ENCODE measurements at places on chromosomes 2 and 18.

DNA sequence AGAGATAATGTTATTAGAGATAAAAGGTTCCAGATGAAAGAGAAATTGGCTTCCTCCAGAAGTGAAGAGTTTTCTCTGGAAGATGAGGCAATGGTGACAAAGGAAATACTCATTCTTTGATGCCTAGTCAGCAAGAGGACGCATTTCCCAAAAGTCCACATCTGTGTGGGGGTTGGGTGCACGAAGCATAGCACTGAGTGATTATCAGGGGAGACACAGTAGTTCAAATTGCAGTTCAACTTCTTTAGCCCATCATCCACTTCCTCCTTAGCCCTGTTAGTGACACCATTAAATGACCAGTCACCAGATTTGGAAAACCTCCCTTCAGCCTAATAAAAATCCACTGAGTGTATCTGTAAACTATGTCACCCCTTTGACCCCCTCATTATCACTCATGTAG is 80.9 kb upstream of the PHLPP1 start:
- peaks cover 72% of the 10 kb centered on the region for H3K27me3 ChIP-seq
- peaks cover 3% of the 10 kb centered on the region for H3K36me3 ChIP-seq
- H3K4me1 ChIP-seq: peaks cover 4% of the 10 kb centered on the region

- no peak overlapping the region for H3K27ac ChIP-seq
- no peak overlapping the region for H3K4me3 ChIP-seq
- peaks cover 9% of the 10 kb centered on the region for H3K27me3 ChIP-seq
- H3K36me3 ChIP-seq: peaks cover 3% of the 10 kb centered on the region
Observed at GRCh38 chr2:111642586-111643327, 241.2 kb downstream of the ANAPC1 start.

DNA sequence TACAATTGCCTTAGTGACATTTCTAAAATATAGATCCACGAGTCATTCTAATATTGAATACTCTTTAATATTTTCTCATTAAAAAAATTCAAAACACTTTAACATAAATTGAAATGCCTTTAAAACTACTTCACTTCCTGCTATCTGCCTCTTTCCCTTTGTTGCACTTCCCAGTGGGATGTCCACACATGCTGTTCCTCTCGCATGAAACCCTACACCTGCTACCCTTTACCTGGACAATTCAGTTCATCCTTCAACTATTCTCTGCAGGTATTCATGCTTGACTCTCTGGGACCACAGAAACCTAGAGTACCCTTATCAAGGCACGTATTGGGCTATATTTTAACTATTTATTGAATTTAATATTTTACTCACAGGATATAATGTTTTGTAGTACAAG is 373.3 kb upstream of the GALNT5 start:
- peaks cover 4% of the 10 kb centered on the region for H3K36me3 ChIP-seq
- DNase-seq: no peak
- peaks cover 25% of the 10 kb centered on the region for H3K27me3 ChIP-seq
- no peak overlapping the region for H3K27ac ChIP-seq
- H3K4me1 ChIP-seq: no peaks in the 10 kb centered on the region

GRCh38 chr2:37180006-37180639 is 8.3 kb downstream of the SULT6B1 start:
- peaks cover 3% of the 10 kb centered on the region for H3K36me3 ChIP-seq
- no peak for DNase-seq
- H3K27ac ChIP-seq: no peak overlapping the region

DNA sequence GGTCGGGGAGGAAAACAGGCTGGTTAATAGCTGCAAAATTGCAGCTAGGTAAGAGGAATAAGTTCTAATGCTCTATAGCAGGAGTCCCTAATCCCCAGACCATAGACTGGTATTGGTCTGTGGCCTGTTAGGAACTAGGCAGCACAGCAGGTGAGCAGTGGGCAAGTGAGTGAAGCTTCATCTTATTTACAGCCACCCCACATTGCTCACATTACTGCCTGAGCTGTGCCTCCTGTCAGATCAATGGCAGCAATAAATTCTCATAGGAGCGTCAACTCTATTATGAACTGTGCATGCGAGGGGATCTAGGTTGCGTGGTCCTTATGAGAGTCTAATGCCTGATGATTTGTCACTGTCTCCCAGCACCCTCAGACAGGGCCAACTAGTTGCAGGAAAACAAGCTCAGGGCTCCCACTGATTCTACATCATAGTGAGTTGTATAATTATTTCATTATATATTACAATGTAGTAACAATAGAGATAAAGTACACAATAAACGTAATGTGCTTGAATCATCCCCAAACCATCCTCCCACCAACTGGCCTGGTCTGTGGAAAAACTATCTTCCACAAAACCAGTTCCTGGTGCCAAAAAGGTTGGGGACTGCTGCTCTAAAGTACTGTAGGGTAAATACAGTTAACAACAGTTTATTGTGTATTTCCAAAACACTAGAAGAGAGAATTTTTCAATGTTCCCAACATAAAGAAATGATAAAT is 91.7 kb upstream of the TFCP2L1 start:
- H3K4me3 ChIP-seq: no peak overlapping the region
- H3K27ac ChIP-seq: no peak overlapping the region
- peaks cover 8% of the 10 kb centered on the region for H3K4me1 ChIP-seq
- peaks cover 17% of the 10 kb centered on the region for H3K36me3 ChIP-seq
- no peaks in the 10 kb centered on the region for H3K27me3 ChIP-seq

- no peak overlapping the region for H3K4me3 ChIP-seq
- no peaks in the 10 kb centered on the region for H3K4me1 ChIP-seq
- peaks cover 6% of the 10 kb centered on the region for H3K27me3 ChIP-seq
- H3K36me3 ChIP-seq: no peaks in the 10 kb centered on the region
- DNase-seq: no peak
Observed at GRCh38 chr2:186576614-186577013, 13.2 kb upstream of the ITGAV start.

GRCh38 chr2:1654696-1655374 is 89.5 kb downstream of the PXDN start:
- no peak overlapping the region for H3K4me3 ChIP-seq
- peaks cover 2% of the 10 kb centered on the region for H3K4me1 ChIP-seq
- no peak for DNase-seq
- no peak overlapping the region for H3K27ac ChIP-seq
- peaks cover 16% of the 10 kb centered on the region for H3K27me3 ChIP-seq
- peaks cover 4% of the 10 kb centered on the region for H3K36me3 ChIP-seq

DNA sequence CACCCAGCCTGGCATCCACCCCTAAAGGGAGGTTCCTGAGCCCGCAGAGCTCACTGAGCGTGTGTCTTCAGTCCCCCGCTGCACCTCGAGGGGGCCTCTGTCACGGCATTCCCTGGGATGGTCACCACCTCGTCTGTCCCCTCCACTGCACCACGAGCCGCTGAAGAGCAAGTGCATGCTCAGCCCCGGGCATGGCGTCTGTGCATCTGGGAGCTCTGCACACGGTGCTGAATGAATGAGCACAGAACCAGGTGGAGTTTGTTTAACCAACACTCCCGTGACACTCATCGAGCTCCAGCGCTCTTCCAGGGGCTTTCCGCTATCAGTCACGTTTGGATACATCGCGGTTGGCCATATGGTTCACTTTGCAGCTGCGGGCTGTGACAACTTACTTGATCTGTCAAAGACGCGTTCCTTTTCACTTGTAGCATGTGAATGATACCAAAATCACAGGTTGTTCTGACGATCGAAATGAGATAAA is 9.2 kb downstream of the ALLC start:
- H3K27ac ChIP-seq: peak overlapping the region; percentile 6
- peaks cover 3% of the 10 kb centered on the region for H3K4me1 ChIP-seq
- DNase-seq: no peak

GRCh38 chr2:201118961-201119854 is 3.2 kb downstream of the CFLAR start:
- no peak for DNase-seq
- H3K36me3 ChIP-seq: peaks cover 24% of the 10 kb centered on the region
- peak overlapping the region; percentile 99 for H3K4me3 ChIP-seq
- H3K4me1 ChIP-seq: peaks cover 64% of the 10 kb centered on the region

DNA sequence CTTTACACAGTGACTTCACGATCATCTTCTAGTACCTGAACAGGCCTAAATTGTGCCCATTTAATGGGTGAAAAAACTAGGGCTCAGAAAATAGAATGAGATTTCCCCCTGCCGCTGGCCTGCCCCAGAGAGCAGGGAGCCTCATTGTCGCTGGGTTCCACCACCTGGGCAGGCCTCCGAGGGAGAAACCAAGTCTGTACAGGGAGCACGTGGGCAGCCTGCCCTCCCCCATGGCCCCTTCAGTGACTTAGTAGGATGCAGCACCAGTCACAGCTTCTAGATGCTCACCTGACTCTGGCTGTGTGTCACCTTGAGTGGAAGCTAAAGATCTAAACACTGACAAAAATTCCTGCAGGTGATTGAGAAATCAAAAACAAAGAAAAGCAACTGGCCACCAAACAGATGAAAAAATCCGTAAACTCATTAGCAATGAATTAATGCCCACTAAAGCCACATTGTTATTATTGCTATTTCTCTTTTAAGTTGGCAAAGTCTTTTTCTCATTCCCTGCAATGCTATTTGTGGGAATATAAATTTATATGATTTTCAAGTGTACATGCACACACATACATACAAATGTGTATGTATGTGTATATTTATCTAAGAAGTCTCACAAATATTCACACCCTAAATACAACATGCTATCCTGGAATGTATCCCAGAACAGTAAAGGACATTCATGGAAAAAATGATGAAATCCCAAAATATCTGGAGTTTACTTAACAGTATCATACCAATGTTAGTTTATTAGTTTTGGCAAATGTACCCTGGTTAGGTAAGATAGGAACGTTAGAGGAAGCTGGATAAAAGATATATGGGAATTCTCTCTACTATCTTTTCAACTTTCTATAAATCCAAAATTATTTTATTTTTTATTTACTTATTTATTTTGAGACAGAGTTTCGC is 18.7 kb upstream of the ASPRV1 start:
- H3K27me3 ChIP-seq: no peaks in the 10 kb centered on the region
- no peak overlapping the region for H3K4me3 ChIP-seq
- H3K36me3 ChIP-seq: no peaks in the 10 kb centered on the region
- H3K27ac ChIP-seq: no peak overlapping the region

Data from T-helper 17 cell (primary cell).